ENCODE measurements at places on chromosomes 5 and 9.

DNA sequence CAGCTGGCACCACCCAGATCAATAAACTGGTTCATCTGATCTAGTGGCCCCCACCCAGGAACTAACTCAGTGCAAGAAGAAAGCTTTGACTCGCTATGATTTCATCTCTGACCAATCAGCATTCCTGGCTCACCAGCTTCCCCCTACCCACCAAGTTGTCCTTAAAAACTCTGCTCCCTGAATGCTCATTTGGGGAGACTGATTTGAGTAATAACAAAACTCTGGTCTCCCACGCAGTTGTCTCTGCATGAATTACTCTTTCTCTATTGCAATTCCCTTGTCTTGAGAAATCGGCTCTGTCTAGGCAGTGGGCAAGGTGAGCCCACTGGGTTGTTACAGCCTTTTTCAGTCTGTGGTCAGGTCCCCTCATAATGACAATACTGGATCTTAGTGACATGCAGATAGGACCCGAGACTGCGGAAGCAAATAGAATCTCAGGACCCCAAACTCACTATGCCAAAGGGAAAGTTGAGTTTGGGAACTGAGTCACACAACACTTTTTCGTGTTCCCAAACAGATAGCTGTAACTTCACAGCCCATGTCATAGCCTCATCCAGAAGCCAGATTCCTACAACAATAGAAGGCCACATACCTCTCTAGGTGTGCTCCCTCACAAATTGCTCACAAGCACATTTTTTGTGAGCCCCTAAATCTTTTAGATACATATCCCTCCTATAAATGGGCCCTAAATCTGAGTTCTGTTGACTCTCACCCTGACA is 175.2 kb upstream of the RAI14 start:
- no peak for DNase-seq

- no peak for DNase-seq
These were observed 31.4 kb downstream of the HMGCR start for GRCh38 chr5:75368391-75368790.

DNA sequence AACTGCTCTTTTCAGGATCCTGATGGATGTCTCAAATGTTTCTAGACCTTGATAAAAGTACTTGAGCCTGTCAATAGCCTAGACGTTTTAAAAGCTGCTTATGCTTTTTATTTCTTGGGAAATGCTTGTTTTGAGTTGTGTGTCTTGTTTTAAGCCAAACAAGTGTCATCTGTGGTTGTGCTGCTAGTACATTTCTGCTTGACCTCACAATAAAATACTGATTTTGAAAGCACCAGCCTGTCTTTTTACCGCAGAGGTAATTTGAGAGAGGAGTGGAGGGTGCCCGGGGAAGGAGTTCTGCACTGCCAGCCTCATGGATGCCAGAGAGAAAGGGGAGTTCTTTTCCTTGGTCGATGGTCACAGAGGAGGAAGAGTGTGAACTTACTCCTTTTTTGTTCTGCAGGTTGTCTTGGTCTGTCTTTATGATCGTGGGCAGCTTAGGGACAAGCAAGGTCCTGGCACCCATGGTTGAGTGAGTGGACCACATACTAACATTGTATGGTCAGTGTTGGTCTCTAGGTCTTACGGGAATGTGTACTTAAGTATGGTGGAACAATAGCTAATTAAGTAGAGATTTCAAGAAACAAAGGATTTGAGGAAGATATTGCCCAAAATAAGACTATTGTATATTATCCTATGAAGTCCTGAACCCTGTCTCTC is 61.0 kb downstream of the TRIO start:
- no peak for DNase-seq

- DNase-seq, result no peak
These were observed 7.1 kb upstream of the IL17B start for GRCh38 chr5:149386166-149386565.

GRCh38 chr9:129458155-129458661 is 162.7 kb downstream of the C9orf50 start:
- no peak for DNase-seq

DNA sequence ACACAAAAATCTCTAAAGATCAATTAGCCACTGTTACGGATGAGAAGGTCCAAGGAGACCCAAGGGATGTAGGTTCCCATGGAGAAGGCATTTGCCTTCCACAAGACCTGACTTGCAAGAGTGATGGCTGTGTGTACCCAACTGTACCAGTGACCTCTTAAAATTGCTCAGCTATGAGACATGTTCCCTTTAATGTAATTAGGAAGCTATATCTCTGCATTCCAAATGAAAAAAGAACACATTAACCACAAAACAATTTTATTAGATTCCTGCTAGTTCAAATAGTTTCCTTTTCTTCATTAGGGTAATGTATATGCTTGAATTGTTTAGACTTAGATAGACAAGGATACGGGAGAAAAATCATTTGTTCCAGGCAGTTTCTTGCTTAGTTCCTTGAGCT is 3.3 kb downstream of the OR2Y1 start:
- DNase-seq, result no peak

GRCh38 chr5:39107350-39107749 is 33.2 kb upstream of the RICTOR start:
- DNase-seq, result no peak

- DNase-seq, result no peak
These were observed 58.4 kb upstream of the RUSC2 start for GRCh38 chr9:35431467-35431866.
